Stimulated activated CD4-positive, alpha-beta T cell treated with anti-CD3 and anti-CD28 coated beads, Interleukin-1b, Interleukin-23, amount 100 ng/mL, for 1 hour (primary cell): ENCODE measurements at places on chromosomes 12 and 14.

DNA sequence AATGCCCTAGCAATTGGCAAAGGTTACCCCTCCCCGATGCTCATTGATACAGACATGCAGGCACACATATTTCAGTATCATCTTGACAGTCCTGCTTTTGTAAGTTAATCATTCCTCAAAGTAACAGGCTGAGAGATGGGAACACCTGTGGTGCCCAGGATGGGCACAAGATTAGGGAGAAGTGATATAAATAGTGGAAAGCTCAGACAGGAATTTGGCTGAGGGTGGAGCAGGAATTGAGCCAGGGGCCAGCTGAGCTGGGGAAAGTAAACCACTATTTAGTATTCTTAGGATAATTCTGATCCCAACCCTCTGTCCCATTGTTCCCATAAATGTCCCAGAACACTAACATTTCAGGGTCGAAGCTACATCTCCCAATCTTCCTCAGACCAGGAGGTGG, 38.3 kb downstream of the DAO start:
- no peak for DNase-seq

DNA sequence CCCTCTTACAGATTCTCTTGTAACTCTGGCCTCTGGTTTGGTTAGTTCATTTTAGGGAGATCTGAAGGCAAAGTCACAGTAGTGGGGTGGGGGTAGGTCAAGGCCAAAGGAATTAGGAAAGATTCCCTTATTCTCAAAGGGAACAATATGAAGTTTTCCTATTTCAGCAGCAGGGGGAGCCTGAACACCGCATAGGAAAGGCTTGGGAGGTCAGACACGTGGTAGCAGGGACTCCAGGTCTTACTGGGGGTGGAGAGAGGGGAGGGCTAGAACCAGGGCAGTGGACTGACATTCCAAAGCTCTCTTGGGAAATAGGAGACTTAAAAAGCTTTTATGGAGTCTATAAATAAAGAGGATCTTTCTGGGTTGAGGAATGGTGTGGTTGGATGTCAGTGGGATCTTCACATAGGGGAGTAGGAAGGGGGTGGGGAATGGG, 1.3 kb downstream of the ZC3H10 start:
- DNase-seq: no peak

- DNase-seq: no peak
Observed at GRCh38 chr12:48824112-48824511, 5.8 kb downstream of the CACNB3 start.

GRCh38 chr12:112995008-112995407, 16.7 kb downstream of the OAS2 start:
- no peak for DNase-seq
